Testis (tissue), 5 donors: ENCODE measurements at places on chromosomes 5 and 9. TPM values are rescaled to one million over a fixed set of nuclear protein-coding genes. Genes with fewer than 3 reads are reported as not detected.
A peak's percentile ranks its signal among the peaks of the same experiment; 100 is the strongest.

DNA sequence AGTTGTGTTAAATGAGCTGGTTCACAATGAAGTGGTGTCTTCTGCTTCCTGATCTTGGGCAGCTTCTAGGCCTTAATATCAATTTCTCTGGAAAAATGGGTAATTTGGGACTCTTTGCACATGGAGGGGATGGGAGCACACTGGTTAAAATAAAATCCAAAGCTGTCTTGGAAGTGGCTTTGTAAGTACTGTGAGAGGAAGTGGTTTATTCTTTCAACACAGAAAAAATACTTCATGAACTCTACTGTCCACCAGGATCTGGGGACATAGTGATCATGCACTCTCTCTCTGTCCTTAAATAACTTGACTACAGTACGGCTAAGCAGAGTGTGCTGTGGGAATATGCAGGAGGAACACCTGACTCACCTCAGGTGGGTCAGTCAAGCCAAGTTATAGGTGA is 2.4 kb downstream of the PCYOX1L start:
- no peaks in the 10 kb centered on the region for H3K36me3 ChIP-seq
- H3K27ac ChIP-seq: no peak overlapping the region
- H3K4me3 ChIP-seq: no peak overlapping the region
- DNase-seq: no peak

IL13 gene
- total RNA-seq: 17.3 TPM

HTR1A gene
- total RNA-seq: 0.68 TPM

C1QTNF3 gene
- total RNA-seq: 27.1 TPM

SPINK13 gene
- total RNA-seq: 0.50 TPM

PCDHGC4 gene
- total RNA-seq: 6.1 TPM

KIAA1958 gene
- 66.5 TPM for total RNA-seq

GRCh38 chr5:31800351-31800750 is 161.4 kb downstream of the PDZD2 start:
- no peak overlapping the region for H3K27ac ChIP-seq
- DNase-seq: no peak
- no peaks in the 10 kb centered on the region for H3K36me3 ChIP-seq
- no peaks in the 10 kb centered on the region for H3K4me1 ChIP-seq
- H3K4me3 ChIP-seq: no peak overlapping the region
- no peaks in the 10 kb centered on the region for H3K27me3 ChIP-seq

DNA sequence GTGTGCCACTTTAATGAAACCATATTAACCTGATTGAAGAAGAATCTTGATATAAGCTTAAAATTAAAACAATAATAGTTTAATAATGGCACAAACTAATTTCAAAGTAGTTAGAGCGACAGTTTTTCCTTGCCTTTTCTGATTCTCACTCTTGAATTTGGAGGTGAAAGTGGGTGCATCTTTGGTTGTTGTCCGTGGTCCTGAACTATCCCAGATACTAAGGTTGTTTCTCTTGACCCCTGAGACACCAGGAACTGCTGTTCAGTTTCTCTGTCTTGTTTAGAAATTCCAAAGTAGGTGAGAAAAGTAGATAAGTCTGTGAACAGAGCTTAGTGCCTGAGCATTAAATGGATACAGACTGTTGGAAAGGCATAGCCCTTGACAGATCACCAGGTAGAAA is 274.7 kb downstream of the FBXL7 start:
- no peaks in the 10 kb centered on the region for H3K4me1 ChIP-seq
- H3K36me3 ChIP-seq: no peaks in the 10 kb centered on the region
- H3K27me3 ChIP-seq: no peaks in the 10 kb centered on the region
- H3K27ac ChIP-seq: no peak overlapping the region
- DNase-seq: no peak

GRCh38 chr5:59142927-59143326 is 560.1 kb downstream of the RAB3C start:
- no peak for DNase-seq
- H3K27me3 ChIP-seq: no peaks in the 10 kb centered on the region
- H3K4me1 ChIP-seq: no peaks in the 10 kb centered on the region
- H3K4me3 ChIP-seq: no peak overlapping the region

GRCh38 chr9:77486968-77487367 is 161.2 kb downstream of the GNA14 start:
- no peaks in the 10 kb centered on the region for H3K36me3 ChIP-seq
- H3K4me3 ChIP-seq: no peak overlapping the region
- DNase-seq: no peak

RELL2 gene
- total RNA-seq: 17.0 TPM

GRCh38 chr9:120619751-120620655 is 40.0 kb upstream of the CDK5RAP2 start:
- H3K4me1 ChIP-seq: no peaks in the 10 kb centered on the region
- H3K27me3 ChIP-seq: no peaks in the 10 kb centered on the region
- H3K4me3 ChIP-seq: no peak overlapping the region
- peak; percentile 78 for DNase-seq
- H3K27ac ChIP-seq: no peak overlapping the region
- no peaks in the 10 kb centered on the region for H3K36me3 ChIP-seq

HMMR gene
- 20.9 TPM for total RNA-seq

DNA sequence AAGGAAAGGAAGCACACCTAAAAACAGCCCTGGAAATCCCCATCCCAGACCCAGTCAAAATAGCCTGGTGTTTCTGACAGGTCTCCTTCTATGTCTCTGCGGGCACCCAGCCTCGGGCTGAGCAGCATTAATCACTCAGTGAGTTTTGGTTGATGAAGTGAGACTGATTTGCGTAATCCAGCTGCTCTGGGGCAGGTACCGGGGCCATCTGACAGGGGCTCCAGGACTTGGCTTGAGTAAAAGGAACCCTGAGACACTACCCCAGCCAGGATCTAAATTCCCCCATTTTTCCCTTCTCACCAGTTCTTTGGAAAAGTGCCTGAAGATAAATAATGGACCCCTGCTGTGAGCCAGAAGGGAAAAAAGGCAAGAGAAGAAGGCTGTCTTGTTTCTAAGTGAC is 596 bp downstream of the SLC28A3 start:
- no peaks in the 10 kb centered on the region for H3K36me3 ChIP-seq
- peaks cover 12% of the 10 kb centered on the region for H3K4me1 ChIP-seq
- no peak overlapping the region for H3K27ac ChIP-seq

- H3K4me1 ChIP-seq: no peaks in the 10 kb centered on the region
- DNase-seq: no peak
- no peak overlapping the region for H3K27ac ChIP-seq
- no peaks in the 10 kb centered on the region for H3K36me3 ChIP-seq
- H3K4me3 ChIP-seq: no peak overlapping the region
These were observed 135.6 kb upstream of the SLC12A2 start for GRCh38 chr5:127947941-127948340.

RXRA gene
- 47.3 TPM for total RNA-seq

DNA sequence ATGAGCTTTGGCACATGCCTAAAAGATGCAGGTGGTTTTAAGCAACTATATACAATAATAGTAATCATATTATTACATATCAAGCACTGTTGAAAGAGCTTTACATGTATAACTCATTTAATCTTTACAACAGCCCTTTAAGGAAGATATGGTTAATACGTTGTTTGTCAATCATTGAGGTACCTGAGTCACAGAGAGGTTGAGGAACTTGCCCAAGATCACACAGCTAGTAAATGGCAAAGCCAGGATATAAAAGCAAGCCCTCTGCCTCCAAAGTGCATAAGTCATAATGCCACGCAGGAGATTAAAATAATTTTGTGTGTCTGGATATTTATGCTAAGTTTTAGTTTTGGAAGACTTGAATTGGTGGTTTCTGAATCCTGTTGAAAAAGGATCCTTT is 90.2 kb downstream of the DAPK1 start:
- no peak for DNase-seq
- H3K36me3 ChIP-seq: no peaks in the 10 kb centered on the region
- H3K4me3 ChIP-seq: no peak overlapping the region

DNA sequence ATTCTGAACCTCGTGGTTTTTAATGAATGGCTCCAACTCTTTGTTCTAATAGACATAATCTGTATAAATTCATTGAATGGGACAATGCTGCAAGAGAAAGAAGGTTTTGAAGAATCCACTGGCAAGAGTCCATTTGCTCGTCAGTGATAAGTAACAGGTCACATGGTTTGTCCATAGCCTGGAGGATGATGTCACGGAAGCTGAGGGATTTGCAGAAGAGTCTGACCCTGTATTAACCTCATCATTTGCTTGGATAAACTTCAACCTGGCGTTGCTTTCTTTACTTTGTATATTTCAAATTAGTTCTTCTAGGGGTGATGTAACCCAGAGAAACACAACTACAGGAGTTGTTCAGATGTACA is 197.4 kb downstream of the GAS1 start:
- no peaks in the 10 kb centered on the region for H3K27me3 ChIP-seq
- H3K27ac ChIP-seq: no peak overlapping the region
- H3K36me3 ChIP-seq: no peaks in the 10 kb centered on the region
- H3K4me3 ChIP-seq: no peak overlapping the region
